ENCODE measurements at places on chromosomes 16 and 17.

GRCh38 chr17:29347831-29348629 lies 42.1 kb upstream of the TAOK1 start:
- no peak for DNase-seq

DNA sequence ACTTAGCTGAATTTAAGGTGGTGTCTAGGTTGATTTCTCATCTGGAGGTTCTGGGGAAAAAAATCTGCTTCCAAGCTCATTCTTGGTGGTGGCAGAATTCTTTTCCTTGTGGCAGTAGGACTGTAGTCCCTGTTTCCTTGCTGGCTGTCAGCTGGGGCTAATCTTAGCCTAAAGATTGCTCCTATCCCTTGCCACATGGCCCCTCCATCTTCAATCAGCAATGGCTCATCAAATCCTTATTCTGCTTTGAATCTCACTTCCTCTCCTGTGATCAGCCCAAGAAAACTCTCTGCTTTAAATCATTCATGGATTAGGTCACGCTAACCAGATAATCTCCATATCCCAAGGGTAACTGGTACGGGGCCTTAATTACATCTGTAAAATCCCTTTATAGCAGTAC lies 6.6 kb downstream of the FAM20A start:
- no peak for DNase-seq

DNA sequence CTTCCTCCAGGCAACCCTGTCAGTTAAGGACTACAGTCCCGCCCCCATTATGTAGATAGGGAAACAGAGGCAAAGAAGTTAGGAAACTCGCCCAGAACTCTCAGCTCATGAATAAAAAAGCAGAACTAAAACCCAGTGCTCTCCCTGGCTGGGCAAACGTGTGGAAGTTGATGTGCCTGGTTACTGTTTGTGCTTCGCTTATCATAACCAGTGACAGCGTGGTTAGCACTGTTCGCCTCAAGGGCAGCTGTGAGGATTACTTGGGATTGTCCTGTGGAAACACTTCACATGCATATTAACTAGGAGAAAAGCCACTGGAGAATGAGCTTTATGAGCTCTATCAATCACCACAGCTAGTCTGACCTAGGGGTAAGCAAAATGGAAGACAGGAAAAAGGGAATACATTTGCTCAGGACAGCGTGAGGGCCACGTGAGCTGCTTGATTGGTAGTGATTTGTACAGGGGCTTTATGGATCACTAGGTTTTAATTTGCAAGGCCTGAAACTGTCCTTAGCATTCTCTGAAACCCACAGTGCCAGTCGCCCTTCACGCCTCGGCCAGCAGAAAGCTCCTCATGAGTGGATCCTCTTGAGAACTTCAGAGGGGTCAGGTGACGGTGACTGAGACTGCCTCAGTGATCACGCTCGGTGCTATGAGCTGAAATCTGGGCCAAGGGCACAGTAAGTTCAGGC lies 19.9 kb downstream of the CYB5D2 start:
- no peak for DNase-seq

DNA sequence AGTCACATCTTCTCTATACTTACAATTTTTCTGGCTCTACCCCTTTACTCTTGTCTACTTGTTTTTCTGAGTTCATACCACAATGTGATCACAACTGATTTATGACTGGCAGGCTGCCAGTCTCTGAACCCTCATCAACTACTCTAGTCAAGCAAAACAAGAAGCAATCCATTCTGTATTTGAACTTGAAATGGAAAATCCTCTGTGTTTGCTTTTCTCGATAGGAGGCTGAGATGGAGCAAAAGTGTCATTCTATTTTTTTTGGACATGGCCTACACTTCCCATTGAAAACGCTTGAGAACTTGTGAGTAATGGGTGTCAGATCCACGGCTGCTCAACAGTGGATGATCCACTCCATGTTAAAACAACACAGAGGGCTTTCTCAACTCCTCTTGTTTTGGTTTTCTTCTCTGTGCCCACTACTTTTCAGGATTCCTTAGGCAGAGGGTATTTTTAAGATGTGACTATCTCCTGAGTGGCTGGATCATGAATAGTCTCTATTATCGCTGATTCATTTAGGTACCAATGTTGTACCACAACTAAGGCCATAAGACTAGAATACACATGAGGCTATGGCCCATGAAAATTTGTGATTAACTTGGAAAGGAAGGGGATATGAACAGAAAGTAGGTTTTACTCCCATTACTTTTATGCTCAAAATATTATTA lies 11.7 kb downstream of the TMEM100 start:
- no peak for DNase-seq

DNA sequence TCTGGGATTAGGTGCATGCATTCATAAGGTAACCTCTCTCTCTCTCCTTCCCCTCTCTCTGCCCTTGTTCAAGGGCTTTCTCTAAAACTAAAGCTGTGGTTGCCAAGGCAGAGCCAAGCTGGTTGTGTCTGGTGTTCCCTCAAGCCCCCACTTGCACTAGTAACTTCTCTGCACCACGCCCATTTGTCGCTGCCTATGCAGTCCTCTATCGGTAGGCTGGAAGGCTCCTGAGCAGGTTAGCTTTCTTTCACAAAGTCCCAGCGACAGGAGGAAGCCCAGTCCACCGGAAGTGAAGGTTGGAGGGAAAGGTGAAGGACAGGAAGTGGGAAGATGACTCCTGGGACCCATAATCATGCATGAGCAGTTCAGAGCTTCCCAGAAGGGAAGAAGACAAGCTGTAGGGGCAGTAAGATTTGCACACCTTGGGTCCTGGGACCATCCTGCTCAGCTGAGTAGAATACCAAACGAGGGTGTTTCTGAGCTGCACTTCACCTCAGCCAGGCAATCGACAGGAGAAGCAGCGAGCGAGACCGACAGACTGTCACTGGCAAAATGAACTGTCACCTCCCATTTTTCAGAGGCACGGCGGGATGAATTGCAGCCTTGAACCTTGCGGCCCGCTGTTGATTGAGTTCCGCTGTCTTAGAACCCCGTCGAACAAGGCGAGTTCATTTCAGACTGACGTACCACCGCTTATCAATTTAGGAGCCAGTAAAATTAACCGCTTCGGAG lies 14.7 kb upstream of the SKAP1 start:
- DNase-seq: peak; percentile 70

DNA sequence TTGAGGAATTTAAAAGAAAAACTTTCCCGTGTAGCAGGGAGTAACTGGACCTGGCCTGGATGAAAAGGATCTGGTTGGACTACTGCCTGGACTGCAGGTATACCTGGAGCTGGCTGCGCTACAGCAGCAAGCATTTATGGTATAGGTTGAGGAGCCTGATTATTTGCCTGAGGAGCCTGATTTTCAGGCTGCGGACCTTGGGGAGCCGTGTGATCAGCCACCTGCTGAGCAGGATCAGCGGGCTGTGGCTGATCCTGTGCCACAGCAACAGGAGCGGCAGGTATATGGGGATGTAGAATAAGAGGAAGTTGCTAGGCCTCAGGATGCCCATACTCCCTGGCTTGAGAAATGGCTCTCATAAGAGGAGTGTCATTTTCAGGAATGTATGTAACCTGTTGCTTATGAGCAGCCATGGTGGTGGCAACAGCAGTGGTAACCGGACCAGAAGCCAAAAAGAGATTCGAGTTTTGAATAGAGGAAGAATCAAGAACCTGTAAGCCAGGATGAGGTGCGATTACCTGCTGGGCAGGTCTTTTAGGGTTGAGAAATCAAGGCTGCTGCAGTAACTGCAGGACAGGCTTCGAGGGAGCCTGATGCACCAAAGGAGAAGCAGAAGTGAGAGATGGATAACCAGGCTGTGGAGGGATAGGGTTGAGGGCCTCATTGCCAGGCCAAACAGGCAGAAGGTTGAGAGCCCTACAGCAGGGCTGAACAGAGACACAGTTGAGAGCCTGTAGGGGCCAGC lies 60.9 kb upstream of the ARL4D start:
- DNase-seq: no peak

GRCh38 chr16:23874613-23875294 lies 39.0 kb downstream of the PRKCB start:
- DNase-seq: no peak

GRCh38 chr17:74018115-74018514 lies 185.4 kb upstream of the RPL38 start:
- no peak for DNase-seq

DNA sequence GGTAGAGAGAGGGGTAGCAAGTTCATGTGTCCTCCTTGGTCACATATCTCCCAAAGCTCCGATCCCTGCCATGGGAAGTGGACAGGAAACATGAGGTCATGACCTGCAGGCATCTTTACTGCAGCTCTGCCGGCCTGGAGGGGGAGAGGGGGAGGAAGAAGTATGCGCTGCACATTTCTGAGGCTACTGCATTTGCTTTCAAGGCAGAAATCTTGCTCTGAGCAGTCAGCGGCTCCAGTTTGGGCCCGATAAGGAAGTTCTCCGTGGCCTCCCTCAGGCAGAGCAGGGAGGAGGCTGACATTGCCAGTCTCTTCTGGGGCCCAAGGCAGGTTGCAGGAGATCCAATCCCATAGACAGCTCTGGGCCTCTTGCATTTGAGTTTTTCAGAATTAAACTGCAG lies 1.5 kb upstream of the NHERF1 start:
- no peak for DNase-seq

DNA sequence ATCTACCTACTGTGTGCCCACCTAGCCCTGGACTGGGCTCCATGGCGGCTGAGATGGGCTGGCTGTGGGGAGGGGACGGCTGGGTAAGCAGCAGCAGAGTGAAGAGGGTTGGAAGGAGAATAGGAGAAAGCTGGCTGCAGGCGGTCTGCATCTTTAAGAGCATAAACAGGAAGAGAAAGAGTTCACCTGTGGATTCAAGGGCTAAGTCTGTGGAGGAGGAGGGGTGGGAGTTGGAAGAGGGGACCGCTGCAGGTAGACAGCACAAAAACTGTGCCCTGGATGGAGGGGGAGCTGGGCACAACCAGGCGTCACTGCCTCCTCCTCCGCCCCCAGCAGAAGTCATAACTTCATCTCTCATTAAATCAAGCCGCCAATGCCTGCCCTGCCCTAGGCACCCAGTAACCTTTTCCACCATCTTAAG lies 677 bp downstream of the SLC13A2 start:
- no peak for DNase-seq

DNA sequence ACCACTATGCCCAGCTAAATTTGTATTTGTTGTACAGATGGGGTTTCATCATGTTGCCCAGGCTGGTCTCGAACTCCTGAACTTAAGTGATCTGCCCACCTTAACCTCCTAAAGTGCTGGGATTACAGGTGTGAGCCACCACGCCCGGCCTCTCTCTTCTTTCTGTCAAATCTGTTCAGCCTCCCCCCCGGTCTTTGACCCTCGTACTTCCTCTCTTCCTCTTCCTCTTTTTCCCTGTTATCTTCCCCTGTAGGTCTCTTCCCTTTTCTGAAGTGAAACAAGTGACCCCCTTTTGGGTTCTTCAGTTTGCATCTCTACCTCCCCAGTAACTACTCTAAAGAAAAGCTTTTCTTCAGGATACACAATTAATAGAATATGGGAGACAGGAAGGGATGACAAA lies 31.7 kb upstream of the DHX40 start:
- DNase-seq: no peak

- no peak for DNase-seq
These were observed 12.1 kb upstream of the EPN3 start for GRCh38 chr17:50520483-50520882.

DNA sequence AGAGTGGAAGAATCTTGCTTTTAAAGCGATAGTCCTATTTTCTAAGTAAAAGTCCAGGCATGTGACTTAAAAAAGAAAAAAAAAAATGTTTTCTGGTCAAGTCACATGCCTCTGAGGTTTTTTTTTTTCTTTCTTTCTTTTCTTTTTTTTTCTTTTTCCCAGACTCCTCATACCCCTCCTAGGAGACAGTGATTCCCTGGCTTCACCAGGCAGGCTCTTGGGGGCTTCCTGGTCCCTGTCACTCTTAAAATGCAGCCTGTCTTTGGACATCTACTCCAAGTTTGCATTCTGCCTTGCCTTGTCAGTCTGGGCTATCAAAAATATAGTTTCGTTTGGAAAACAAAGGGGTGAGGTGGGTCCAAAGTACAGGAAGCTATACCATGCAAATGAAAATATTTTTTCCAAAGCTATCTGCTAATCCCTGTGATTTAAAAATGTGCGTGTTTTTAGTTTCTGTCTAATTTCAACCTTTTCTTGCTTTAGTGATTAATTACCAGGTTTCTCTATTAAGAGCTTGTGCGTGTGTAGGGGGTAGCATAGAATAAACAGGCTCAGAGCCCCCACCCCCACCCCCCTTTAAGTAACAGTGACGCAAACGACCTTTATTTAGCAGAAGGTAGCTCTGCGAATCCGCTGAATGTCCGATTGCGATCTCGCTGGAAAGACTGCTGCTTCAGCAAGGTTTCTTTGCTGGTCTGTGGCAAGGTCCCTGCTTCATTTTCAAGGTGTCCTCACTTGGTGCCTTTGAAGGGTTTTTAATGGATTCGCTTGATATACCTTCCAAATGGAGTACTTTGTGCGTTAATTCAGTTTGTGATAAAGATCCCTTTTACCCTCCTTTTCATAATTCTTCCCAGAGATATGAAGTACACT lies 510.2 kb downstream of the WWOX start:
- no peak for DNase-seq

- DNase-seq: no peak
These were observed 41.0 kb downstream of the RAI1 start for GRCh38 chr17:17722081-17722905.
